ENCODE measurements at places on chromosomes 2 and 18.

DNA sequence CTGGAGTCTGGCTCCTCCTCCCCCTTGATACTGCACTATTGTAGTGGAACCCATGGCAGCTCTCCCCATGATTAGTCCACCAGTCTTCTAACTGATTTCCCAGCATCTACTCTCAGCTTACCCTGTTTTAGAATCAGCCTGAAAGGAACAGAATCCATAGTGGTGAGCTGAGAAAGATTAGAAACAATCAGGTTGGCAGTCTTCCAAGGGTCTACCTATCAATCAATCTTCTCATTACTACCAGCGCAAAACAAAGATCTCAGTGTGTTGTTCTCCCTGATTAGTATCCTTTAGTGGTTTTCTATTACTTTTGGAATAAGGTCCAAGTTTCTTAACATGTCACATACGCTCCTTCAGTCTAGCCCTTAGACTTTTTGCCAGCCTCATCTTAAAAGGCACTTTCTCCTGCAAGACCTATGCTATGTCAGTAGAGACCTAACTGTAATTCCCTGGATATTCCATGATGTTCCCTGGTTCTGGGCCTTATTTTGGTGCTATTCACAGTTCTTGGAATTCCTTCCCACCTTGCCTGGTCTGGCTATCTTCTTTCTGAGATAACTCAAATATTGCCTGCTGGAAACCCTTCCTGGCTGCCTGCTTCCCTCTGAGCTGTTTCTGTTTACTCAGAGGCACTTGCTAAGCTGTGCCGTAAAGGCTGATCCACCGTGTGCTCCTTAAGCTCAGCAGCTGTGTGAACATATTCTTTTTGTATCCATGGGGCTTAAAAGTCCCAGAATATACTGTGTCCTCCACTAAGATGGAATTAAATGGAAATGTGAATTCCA lies 32.6 kb downstream of the LAMA3 start:
- DNase-seq: no peak

DNA sequence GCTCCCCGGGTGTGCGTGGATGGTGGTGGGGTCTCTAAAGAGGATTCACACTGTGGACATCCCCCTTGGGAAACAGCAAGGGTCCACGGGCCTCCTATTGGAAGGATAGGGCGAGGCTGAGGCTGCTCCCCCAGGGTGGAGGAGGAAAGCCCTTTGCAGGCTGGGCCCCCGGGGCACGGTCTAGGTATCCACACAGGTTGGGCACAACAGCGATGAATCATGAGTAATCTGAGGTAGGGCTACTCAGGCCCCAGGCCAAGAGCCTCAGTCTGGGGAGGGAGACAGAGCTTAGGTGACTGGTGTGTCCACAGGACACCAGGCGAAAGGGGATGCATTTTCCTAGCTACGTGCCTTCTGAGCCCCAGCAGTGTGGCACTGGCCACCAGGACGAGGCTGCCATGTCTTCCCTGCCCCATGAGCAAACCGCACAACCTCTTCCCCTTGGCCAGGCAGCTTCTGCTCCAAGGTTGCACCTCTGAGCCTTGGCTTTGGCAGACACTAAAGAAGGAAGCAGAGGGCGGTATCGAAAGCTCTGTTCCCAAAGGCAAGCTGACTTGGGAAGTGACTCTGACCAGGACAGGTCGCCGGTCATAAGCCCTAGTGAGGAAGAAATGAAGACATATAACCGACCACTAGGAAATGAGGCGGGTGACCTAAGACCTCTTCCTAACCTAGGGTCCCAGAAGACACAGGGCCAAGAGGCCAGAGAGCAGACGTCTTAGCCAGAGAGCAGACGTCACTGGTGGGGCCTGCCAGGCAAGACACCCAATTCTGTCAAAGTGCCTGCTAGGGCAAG lies 14.6 kb upstream of the SEMA4C start:
- DNase-seq: no peak

GRCh38 chr18:60872434-60872833 lies 460.8 kb upstream of the CDH20 start:
- DNase-seq: no peak

- no peak for DNase-seq
These were observed 488.8 kb downstream of the PARD3B start for GRCh38 chr2:205034034-205034433.

DNA sequence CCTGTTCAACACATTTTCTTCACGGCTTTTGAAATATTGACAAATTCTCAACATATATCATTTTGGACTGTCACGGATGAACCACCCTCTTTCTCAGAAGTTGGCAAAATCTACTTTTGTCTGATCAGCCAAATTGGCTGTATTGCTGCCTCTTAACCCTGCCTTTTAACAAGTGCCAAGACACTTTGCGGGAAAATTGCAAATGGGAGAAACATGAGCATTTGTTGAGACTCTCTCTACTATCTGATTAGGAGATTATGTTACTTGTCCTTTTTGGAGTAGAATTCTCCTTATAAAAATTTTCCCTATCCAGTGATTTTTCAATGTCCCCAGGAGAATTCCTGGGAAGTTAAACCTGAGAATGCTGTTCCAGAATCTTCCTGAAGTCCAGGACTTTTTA lies 256.2 kb upstream of the ZSWIM2 start:
- DNase-seq: no peak

DNA sequence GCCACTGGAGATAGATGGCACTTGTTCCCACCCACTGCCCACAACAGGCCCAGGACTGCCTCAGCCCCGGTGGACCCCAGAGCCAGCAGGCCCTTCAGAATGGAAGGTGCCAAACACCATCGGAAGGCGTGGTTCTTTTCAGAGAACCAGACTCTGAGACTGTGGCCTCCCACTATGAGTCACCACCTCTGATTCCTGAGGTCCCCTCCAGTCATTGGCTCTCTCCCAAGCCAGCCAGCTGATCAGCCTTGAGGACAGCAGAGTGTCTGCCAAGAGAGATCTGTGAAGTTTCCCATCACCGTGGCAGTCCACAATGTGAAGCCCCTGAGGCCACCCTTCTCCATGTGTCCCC lies 10.4 kb upstream of the MAP3K2 start:
- no peak for DNase-seq

DNA sequence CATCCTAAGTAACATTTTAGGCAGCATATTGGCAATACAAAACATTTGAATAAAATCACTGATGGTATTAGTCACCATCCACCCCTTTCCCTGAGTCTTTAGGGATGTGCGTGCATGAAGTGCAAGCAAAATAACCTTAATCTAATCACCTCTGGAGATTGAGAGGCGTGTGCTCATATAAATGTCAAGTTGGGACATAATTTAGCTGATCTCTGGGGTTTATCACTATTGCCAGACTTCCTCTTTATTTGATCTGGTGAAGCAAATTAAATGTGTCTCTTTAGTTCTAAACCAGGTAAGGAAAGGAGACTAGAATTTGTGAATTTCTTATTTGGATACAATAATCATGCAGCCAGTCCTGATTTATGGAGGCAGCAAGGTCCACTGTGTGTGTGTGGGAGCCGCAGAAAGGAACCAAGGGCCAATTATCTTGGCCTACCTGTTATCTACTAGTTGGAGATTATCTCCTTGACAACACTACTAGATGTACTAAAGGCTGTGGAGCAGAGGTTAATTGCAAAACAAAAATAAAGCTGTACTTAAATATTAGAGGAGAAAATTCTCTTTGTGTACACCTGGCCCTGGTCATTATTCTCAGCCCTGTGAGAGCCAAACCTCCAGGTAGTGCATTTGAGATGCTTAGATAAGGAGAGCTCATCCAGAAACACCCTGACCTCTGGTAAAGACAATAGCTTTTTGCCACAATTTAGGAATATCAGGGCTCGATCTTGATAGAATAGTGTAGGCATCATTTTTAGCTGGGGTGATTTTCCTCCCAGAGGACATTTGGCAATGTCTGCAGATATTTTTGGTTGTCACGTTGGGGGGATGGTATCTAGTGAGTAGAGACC lies 78.2 kb downstream of the HRH4 start:
- no peak for DNase-seq

GRCh38 chr2:58721912-58722591 lies 480.9 kb upstream of the FANCL start:
- DNase-seq: no peak

DNA sequence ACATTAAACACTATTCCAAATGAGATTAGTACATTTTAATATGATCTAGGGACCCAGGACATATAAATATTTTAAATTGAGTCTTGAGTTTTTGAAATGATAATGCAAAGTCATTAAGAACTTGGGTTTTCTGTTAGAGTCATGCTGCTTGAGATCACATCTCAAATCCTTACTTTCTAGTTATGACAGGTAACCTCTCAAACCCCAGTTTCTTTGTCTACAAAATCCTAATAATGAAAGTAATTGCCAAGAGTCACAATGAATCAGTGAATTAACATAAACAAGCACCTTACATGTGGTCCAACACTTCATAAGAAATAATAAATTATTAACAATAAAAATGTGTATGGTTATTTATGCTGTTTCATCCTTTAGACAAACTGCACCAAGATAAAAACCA lies 607.6 kb downstream of the LRP1B start:
- DNase-seq: no peak

GRCh38 chr2:27653397-27653796 lies 10.0 kb downstream of the SUPT7L start:
- DNase-seq: no peak

GRCh38 chr2:95323347-95324155 lies 26.4 kb downstream of the KCNIP3 start:
- DNase-seq: no peak

- DNase-seq: no peak
These were observed 13.2 kb upstream of the MYO1B start for GRCh38 chr2:191231995-191232394.

DNA sequence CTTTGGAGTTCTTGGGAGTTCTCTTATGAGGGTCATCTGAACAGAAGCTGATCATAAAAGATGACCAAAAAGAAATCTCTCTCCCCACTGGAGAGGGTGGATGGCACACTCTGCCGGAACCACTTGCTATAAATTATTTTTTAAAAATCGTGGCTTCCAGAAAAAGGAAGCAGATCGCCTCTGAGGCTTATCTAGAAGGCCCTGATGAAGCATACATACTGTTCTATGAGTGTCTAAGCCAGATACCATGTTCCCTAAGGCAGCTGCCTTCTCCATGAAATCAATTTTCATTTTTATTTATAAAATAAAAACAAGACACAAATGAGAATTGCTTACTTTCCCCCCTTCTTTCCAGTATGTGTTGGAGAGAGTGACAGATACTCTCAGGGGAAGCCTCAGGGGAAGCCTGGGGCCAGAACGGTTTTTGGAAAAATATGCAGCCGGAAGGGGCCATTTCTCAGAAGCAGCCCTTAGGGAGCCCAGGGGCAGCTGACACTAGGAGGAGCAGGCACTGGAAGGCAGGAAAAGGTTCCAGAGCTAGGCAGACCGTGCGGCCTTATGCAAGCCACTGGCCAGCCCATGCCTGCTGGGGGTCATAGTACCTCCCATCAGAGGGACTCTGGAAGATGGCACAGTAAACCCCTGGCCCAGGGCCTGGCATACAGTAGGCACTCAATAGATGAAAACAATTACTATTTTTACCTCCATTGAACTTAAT lies 130.6 kb downstream of the CABLES1 start:
- DNase-seq: no peak

DNA sequence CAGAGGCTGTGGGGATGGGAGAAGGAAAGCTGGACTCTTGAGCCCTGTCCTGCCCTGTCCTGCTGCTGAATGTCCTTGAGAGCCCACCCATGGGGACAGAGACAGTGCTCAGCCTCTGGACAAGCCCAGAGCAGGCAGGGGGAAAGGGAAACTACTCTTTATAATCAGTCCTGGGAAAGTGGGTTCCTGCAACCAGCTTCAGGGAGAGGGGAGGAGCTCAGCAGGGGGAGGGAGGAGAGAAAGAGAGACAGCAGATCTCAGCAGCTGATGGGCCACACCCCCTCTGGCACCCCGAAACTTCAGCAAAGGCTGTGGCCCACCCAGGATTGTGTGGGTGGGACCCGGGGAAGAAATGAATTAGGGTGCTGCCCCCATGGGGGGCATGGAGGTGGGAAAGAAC lies 11.6 kb downstream of the ECEL1 start:
- no peak for DNase-seq

DNA sequence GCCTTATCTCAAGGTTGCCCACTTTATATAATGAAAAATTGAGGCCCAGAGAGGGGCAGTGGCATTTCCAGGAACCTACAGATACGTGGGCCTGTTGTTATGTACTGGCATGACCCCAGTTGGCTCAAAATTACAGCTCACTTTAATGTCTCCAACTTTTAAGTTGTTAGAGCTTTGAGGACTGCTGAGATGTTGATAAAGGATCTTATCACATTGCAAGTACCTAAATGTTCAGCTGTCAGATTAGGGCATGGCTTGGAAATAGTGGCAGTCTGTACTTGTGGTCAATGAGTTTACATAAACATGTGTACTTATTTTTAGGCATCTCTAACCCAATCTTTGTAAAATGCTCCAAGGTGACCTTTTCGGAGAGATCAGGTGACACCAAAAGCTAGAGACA lies 14.6 kb downstream of the SLC4A5 start:
- DNase-seq: no peak

GRCh38 chr2:109516445-109517117 lies 97.2 kb downstream of the SEPTIN10 start:
- DNase-seq: no peak

DNA sequence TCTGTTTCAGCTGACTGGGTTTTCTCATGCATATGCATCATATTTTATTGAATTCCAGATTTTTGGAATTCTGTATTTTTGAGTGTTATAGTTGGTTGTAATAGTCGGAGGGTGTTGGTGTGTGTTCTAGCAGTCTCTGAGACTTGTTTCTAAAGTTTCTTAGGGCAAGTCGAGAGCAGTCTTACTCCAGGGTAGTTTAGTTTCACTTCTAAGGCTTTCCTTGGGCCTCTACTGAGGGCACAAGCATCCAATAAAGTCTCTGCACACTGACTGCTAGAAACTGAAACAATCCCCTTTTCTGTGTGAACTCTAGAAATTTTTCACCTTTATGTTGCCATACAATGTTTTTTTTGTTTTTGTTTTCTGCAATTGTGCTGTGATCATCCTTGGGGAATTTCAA lies 663.7 kb upstream of the LRATD1 start:
- DNase-seq: no peak
